Ureter (tissue), 1 donor: ENCODE measurements at places on chromosomes 13 and 19. TPM values are rescaled to one million over a fixed set of nuclear protein-coding genes. Genes with fewer than 3 reads are reported as not detected.

DNA sequence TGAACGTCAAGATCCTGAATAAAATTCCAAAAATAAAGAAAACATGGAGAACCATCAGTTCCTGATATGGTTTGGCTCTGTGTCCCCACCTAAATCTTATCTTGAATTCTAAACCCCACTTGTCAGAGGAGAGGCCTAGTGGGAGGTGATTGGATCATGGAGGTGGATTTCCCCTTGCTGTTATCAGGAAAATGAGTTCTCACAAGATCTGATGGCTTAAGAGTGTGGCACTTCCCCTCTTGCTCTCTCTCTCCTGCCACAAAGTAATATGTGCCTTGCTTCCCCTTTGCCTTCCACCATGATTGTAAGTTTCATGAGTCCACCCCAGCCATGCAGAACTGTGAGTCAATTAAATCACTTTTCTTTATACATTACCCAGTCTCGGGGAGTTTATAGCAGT is 827.4 kb downstream of the GPC5 start:
- no peak for DNase-seq

- DNase-seq: no peak
Measured at GRCh38 chr13:45474584-45475454, 10.1 kb downstream of the COG3 start.

DNA sequence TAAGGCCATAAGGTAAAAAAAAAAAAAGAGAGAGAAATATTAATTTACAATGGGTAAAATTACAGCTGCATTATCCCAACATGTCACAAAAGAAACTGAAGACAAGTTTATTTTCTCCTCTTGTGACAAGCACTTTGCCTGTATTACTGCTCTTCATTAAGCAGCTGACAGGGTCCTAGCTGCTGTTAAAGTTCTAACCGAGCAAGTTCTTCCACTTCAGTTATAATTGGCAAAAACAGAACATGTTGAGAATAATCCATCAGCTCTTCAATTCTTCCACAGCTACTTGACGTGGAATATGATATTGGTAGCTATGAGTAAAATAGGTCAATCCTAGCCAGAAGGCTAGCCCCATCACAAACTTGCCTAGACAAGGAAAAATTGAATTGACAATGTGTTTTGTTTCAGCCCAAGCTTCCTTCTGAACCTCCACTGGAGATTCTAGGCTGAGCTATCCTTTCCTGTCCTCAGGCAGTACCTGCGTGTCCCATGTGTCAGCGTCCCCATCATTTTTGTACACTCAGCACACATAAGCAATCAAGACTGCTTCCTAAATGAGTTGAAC is 32.2 kb upstream of the DOCK9 start:
- DNase-seq: no peak

- no peak for DNase-seq
Measured at GRCh38 chr19:28018499-28018898, 1194.5 kb downstream of the UQCRFS1 start.

DNA sequence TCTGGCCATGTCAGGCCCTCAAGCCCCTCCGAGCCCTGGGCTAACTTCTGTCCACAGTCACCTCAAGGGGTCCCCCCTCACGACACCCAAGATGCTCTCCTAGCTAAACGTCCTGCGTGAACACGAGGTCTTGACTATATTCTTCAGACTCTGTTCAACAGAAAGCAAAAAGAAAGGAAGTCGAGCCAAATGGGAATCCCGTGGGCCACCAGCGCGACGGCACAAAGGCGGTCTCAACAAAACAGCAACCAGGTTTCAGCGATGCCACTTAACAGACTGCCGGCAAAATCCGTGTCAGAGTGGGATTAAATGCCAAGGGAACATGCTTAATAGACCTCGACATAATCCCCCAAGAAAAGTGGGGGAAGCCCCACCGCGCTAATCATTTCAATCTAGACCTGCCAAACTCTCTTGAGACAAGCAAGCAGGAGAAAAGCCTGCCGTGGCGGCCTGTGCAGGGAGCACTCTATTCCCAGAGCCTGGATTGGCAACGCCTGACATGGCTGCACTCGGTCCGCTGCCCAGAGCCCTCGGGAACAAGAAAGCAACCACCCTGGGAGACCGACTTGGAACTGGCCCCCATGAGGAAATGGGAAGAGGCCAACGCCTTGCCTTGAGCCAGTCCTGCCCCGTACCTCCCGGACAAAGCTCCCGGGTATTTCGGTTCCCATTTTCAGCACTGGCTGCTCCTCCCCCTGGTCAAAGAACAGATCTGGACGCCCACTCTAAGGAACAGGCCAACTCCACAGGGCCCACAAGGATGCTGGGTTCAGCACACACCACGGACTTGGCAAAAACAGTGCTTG is 16.0 kb downstream of the ZC3H4 start:
- no peak for DNase-seq

GRCh38 chr19:18593367-18594095 is 4.9 kb downstream of the REX1BD start:
- DNase-seq: no peak

DNA sequence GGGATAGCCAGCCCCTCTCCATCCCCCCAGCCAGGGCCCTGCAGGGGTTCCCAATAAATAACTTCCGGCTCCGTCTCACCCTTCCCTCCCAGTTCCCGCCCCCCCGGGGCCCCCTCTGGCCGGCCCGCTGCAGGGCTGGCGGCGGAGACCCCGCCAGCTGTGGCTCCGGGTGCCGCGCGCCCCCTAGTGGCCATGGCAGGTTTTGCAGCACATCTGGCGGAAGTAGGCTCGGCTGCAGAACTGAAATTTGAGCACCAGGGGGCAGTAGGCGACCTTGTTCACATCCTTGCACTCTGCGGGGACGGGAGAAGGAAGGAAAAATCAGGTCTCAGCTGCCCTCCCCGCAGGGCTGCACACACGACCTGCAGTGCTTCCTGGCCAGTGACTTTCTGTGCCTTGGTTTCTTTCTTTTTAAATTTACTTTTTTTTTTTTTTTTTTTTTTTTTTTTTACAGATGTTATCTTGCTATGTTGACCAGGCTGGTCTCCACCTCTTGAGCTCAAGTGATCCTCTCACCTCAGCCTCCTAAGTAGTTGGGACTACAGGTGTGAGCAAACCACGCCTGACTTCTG is 3.6 kb upstream of the MYO1F start:
- peak; percentile 80 for DNase-seq

- no peak for DNase-seq
Measured at GRCh38 chr13:57666131-57666953, 34.8 kb downstream of the PCDH17 start.

DNA sequence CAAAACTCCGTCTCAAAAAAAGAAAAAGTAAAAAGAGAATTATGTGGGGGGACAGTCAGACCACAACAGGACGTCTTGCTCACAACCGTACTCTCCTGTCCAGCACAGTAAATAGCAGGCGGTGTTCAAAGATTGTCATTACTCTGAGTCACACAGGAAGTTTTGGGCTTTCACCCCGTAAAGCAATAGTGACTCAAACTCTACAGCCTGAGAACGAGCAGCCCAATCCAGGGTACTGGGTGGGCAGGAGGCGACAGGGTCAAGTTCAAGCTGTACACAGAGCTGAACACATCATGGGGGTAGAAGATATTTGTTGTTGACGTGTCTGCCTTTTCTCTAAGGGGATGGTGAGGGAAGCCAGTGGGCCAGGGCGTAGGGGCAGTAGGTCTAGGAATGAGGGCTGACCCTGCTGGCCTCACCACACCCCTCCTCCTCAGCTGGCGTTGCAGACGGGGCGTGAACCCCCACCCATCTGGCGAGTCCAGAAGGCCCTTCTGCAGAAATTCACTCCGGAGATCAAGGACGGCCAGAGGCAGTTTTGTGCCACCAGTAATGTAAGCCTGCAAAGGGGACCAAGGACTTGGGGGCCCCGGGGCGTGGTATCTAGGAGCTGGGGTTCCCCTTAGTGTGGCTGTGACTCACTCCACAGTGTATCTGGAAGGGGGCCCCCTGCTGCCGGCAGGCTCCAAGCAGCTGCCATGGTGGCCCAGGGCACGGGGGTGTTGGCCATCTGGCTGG is 23.3 kb downstream of the PRR12 start:
- DNase-seq: no peak

GRCh38 chr13:76123548-76123947 is 487.4 kb downstream of the LMO7 start:
- no peak for DNase-seq

GRCh38 chr13:32446773-32447465 is 19.0 kb upstream of the N4BP2L1 start:
- DNase-seq: no peak

- no peak for DNase-seq
Measured at GRCh38 chr19:33434886-33435705, 61.6 kb downstream of the CEBPG start.

DNA sequence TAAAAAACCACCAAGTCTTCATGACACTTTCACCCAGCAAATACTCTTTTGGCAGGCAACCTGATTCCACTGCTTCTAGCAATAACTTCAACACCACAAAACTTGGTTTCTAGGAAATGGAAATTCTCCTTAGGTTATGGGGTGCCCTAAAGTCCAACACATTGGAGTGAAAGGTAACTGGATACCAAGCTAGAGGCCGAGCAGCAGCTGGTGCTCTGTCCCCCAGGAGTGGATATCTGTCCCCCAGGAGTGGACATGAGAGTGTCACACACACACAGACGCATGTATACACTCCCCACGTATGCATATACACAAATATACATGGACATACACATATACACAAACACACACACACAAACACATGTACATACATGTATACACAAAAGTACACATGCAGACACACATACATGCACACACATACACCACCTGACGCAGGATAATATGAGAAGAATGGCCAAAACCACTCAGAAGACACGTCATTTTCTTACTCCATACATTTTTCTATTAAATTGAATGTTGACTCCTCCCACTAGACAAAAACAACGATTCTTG is 50.8 kb downstream of the RFX2 start:
- DNase-seq: no peak

- DNase-seq: no peak
Measured at GRCh38 chr13:83453723-83454122, 428.6 kb downstream of the SLITRK1 start.

DNA sequence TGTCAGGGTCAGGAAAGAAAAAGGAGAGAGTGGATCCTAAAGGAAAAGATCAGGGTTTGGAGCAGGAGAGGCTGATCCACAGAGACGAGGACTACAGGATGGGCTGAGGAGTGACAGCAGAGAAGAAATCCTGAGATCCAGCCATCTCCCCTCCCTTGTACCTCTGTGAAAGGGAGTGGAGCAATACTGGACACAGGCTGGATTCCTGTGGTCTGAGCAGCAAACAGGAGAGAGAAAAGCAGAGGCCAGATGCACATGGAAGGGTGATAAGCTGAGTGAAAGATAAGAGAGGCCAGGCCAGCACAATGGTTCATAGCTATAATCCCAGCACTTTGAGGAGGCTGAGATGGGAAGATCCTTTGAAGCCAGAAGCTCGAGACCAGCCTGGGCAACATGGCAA is 472.1 kb upstream of the TSHZ3 start:
- DNase-seq: no peak

GRCh38 chr19:6070720-6071485 is 39.4 kb downstream of the RFX2 start:
- DNase-seq: peak; percentile 35

- DNase-seq: no peak
Measured at GRCh38 chr19:47156861-47157430, 26.3 kb downstream of the SAE1 start.

GRCh38 chr13:30722361-30722760 is 13.0 kb upstream of the ALOX5AP start:
- DNase-seq: no peak

- DNase-seq: no peak
Measured at GRCh38 chr19:49255674-49256073, 69.3 kb downstream of the SLC6A16 start.

- DNase-seq: no peak
Measured at GRCh38 chr13:63287926-63288325, 1872.3 kb upstream of the PCDH20 start.

RAB4B gene
- total RNA-seq: 45.3 TPM

KANK3 gene
- 12.8 TPM for total RNA-seq

KLF5 gene
- 185 TPM for total RNA-seq

ZNF813 gene
- 6.8 TPM for total RNA-seq

ZNF649 gene
- 23.6 TPM for total RNA-seq

WDR87 gene
- not detected for total RNA-seq

ASPDH gene
- total RNA-seq: not detected
